ENCODE measurements at places on chromosomes 12 and 14.

DNA sequence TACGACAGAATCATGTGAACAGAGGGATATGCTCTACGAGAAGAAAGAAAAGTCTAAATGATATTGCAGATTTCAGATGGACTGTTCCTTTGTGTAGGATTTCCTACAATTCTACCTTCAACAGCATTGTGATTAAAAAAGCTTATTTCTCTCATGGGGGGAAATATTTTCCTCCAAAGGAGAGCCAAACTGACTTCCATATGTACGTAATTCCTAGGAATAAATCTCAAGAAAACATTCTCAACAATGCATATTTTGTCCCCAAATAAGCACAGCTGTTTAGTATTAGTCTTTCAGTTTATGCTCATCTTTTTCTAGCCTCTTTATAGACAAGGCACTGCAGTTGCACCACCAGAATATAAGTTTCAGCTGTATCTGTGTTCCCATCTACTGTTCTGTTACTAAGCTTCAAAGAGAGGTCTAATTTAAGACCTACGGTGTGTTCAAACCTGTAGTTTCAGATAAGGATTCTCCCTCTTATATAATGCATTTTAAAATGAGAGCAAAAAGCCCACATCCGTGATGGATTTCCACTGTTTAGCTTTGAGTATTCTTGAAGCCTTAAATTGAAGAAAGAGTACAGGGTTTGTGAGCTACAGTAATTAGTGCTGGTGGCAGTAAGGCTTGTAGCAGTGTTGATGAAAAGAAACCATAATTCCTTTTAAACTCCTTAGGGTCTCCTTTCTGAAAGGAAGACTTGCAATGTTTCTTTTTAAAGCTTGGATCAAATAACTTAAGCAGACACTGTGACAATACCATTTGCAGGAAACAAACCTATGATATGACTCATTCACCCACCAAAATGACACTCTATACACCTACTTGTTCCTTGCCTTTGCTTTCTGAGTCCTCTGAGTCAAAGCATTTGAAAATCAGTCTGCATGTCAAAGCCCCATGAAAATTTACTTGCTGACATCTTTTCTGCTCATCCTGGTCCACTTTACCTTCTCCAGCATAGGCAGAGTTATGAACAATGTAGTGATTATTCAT is 754.1 kb downstream of the NOVA1 start:
- no peak for DNase-seq

DNA sequence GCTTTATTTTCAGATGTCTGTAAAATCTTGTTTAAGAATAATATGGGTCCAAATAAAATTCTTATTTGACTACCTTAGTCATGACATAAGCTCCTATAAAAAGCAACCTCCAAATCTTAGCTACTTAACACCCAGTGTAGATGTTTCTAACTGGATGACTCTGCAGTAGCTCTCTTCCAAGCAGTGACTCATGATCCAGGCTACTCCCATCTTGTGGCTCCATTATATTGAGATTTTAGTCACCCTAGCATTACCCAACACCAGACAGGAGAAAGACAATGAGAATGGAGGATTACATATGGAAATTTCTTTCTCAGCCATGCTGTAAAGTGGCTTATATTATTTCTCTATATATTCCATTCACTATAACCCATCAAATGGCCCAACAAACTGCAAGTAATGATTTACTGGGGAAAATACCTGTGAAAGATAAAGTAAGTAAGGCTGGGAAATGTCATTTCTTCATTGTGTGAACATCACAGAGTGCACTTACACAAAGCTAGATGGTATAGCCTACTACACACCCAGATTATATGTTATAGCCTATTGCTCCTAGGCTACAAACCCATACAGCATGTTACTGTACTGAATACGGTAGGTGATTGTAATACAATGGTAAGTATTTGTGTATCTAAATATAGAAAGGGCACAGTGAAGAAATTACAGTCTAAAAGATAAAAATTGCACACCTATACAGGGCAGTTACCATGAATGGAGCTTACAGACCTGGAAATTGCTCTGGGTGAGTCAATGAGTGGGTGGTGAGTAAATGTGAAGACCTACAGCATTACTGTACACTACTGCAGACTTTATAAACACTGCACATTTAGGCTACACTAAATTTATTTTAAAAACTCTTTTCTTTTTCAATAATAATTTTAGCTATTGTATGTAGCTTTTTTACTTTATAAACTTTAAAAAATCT is 163.2 kb downstream of the DYRK2 start:
- peak; percentile 84 for DNase-seq

DNA sequence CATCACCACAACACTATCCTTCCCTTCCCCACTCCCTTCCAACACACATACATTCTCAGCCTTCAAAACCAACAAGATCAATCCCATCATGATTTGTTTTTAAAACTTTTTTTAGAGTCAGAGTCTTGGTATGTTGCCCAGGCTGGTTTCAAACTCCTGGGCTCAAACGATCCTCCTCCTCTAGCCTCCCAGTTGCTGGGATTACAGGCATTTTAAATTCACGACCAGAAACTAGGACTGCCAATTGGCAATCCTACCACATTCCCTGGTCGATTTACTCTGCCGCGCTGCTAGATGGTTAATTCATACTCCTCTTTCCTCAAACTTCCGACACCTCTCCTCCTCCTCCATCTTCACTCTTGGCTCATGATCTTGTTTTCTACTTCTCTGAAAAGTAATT is 37.5 kb upstream of the TMCC3 start:
- DNase-seq: no peak

DNA sequence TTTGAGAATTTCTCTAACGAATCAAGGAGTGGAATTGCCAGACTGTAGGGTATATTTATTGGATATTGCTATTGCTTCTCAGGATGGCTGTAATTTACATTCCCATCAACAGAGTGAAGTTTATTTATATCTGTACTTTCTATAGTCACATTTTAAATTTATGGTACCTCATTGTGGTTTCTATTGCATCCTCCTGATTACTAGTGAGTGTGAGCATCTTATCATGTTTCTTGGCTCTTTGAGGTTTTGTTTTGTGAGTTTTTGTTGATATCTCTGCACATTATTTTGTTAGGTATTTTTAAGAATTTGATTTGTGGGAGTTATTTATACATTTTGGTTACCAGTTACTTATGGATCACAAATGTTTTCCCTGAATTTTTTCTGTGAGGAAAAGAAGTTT is 13.9 kb downstream of the DNM1L start:
- DNase-seq: no peak

DNA sequence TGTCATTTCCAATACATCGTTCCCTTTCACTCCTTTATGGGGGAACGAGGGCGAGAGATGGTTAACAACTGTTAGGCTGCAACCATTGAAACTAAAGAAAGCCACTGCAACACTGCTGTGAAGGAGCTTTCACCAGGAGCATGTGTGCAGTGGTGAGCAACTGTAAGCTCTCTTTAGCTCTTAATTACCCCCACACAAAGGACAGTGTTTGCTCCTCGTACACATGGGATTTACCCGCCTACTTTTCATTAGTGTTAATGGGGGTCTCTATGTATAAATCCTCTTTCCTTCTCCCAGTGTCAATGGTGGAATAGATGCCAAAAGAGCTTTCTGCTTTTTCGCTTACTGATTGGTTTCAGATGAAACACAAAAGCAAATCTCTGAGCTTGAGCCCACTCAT is 343.1 kb downstream of the FLRT2 start:
- DNase-seq: no peak

- DNase-seq: peak; percentile 70
Observed at GRCh38 chr14:99777951-99778350, 15.3 kb upstream of the EML1 start.

GRCh38 chr12:39427360-39427808 is 15.5 kb downstream of the KIF21A start:
- DNase-seq: no peak

DNA sequence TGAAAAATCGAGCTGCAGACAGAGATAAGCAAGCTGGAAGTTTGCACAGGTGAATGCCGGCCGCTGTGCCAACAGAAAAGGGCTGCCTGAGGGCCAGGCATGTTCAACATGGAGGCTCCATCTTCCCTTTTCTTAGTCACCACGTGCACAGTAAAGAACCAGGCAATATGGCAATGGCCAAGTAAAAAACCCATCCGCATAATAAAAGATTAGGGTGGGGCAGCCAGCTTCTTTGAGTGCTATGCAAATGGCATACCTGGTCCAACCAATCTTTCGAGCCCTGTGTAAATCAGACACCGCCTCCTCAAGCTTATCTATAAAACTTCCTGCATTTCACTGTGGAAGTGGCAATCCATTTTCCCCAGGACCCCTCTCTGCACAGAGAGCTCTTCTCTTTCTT is 16.7 kb downstream of the PNP start:
- no peak for DNase-seq

- DNase-seq: no peak
Observed at GRCh38 chr12:19527866-19528265, 88.6 kb downstream of the AEBP2 start.

GRCh38 chr14:94423453-94424056 is 29.0 kb downstream of the SERPINA11 start:
- DNase-seq: peak; percentile 75

- no peak for DNase-seq
Observed at GRCh38 chr14:81991998-81992397, 458.3 kb upstream of the SEL1L start.

- DNase-seq: no peak
Observed at GRCh38 chr12:96514328-96514727, 25.0 kb downstream of the CFAP54 start.

DNA sequence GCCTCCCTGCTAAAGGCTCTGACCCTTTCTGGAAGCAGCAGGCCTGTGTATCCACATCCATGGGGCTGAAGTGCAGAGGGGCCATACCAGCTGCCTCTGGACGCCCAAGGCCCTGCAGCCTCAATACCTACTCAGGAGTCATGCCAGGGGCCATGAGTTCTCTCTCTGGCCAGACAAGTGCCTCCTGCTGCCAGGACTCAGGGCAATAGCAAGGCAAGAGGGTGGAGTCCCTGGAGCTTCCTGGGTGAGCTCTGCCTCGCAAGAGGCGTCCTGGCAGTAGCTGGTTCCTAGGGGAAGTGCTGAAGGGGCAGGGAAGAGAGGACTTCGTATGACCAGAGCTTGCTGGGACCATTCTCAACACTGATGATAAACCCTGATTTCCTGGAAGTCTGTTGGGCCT is 10.9 kb upstream of the ENDOU start:
- no peak for DNase-seq

- DNase-seq: no peak
Observed at GRCh38 chr14:52244997-52245396, 22.5 kb upstream of the PTGDR start.

GRCh38 chr12:52546126-52546525 is 6.8 kb downstream of the KRT71 start:
- DNase-seq: no peak

DNA sequence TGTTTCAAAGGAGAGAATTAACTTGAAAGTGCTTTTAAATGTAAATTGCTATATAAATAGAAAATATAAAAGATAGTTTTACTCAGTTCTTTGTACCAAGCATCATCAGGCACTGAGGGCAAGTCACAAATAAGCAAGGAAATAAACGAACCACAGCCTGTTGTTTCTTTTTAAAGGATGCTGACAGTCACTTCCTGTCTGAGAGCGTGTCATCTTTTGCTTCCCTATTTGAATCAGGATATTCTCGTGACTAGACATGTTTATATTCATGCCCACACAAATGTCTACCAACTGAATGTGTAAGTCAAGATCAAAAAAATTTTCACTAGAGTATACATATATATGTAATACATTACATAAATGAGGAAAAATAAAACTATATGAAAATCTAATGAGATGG is 31.4 kb upstream of the SLC2A13 start:
- DNase-seq: peak; percentile 54

DNA sequence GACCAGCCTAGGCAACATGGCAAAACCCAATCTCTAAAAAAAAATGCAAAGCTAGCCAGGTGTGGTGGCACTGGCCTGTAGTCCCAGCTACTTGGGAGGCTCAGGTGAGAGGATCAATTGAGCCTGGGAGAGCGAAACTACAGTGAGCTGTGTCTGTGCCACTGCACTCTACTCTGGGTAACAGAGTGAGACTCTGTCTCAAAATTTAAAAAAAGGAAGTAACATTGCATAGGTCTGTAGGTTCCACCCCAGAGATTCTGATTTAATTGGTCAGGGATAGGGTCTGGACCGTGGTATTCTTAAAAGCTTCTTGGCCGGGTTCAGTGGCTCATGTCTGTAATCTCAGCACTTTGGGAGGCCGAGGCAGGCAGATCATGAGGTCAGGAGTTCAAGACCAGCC is 26.2 kb downstream of the ZC2HC1C start:
- DNase-seq: no peak

GRCh38 chr14:64725261-64725815 is 21.1 kb downstream of the PLEKHG3 start:
- DNase-seq: peak; percentile 51

DNA sequence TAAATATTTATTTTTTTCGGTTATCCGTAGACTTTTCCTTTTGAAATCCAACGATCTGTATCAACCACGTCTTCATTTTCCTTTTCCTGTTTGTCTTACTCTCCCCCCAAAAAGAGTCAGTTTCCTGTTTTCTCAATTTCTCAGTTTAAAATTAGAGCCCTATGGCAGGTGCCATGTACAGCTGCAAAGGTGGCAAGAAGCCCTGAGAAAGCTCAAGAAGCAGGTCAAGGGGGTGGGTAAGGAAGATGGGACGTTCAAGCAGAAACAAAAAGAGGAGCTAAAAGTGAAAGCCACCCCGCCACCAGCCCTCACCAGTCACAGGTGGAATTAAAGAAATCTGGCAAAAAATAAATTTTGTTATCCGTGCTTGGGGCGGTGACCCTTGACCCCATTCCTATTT is 26.7 kb downstream of the SLC35E3 start:
- DNase-seq: no peak

DNA sequence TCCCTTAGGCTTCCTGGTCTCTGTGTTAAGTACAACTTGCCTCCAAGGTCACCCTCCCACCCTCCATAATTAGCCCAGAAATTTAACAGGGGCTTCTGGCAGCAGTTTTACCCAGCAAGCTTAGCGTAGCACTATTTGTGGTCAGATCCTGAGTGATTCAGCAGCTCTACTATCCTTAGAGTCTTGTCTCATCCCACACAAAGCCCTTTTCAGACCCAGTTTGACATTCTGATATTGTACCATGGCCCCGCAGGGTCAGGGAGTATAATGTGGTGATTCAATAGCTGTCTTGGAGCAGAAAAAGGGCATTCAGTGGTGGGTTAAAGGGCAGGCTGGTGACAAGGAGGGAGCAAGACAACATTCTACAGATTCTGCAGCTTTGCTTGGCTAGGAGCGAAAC is 153.8 kb upstream of the DDHD1 start:
- no peak for DNase-seq

GRCh38 chr12:69313209-69313608 is 35.0 kb upstream of the LYZ start:
- no peak for DNase-seq

- DNase-seq: no peak
Observed at GRCh38 chr12:21911832-21912231, 29.4 kb downstream of the ABCC9 start.

- DNase-seq: no peak
Observed at GRCh38 chr12:104691721-104692556, 235.2 kb downstream of the CHST11 start.

GRCh38 chr14:39266525-39266870 is 32.8 kb downstream of the MIA2 start:
- DNase-seq: no peak
